Psoas muscle (tissue), 8 donors: ENCODE measurements at places on chromosomes 4 and X. TPM values are rescaled to one million over a fixed set of nuclear protein-coding genes. Genes with fewer than 3 reads are reported as not detected.

Gene SLC16A2
- total RNA-seq = 6.3 TPM

Gene CLIC2
- 6.2 TPM for total RNA-seq

Gene SH3D19
- 31.1 TPM for total RNA-seq

Gene TMEM47
- 17.3 TPM for total RNA-seq

DNA sequence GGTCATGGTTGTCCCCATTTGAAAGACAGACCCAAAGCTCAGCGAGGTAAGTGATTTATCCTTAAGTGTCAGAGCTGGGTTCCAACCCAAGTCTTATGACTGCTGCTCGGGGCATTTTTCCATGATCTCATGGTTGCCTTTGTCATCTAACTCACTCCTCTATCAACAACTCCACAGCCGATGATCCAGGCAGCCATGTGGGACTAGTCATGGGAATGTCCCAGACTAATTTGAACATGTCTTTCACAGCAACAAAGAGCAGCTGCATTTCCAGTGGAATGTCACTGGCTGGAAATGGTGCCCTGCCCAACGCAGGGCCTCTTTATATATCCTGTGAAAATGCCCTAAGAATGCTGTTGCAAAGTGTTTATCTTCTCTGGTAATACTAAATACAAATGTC lies 284.8 kb upstream of the PPARGC1A start:
- no peak for DNase-seq

GRCh38 chrX:131675596-131676194 lies 131.8 kb downstream of the OR13H1 start:
- no peak for DNase-seq

DNA sequence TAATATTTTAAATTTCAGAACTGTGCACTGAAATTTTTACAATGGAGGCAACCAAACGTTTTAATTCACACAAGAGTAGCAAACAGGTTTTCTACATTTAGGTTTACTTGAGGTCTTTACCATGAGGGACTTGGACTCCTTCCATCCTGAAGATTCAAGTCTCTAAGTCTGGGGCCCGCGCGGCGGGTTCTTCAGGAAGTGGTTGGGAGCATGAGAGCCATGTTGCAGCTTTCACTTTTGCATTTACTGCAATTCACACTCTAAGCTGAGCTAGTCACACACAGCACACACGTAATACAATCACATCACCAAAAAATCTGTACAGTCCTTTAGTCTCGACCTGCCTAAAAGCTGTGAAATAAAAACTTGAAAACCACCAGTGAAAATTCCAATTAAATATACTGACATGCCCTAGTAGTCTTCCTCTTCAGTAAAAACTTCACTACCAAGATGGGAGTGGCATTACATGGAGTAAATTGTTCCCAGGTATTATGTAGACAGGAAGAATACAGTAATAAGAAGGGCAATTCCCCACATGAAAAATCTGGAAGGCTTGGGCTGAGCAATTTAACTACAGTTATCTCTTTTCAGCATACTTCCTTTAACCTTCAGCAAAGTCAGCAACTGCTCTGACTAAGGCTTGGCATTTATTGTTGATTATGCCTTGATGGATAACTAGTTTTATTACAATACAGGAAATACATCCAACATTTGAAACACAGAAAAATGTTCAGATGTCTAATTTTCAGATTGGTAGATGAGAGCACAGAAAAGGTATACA lies 571.1 kb upstream of the DIPK2B start:
- no peak for DNase-seq

- DNase-seq = no peak
Observed at GRCh38 chr4:169154121-169154520, 116.6 kb downstream of the SH3RF1 start.

DNA sequence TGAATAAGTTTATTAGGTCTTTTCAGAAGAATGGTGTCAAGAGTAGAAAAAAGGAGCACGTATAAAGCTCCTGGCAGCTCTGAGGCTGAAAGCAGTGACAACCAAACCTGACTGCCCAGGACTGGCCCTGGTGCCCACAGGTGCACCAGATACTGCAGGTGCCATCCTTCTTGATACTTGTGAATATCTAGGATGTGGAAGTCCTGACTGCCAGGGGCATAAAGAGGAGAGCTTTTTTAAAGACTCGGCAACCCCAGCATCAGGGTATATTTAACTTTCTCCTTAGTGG lies 60.7 kb downstream of the TMEM150C start:
- no peak for DNase-seq

DNA sequence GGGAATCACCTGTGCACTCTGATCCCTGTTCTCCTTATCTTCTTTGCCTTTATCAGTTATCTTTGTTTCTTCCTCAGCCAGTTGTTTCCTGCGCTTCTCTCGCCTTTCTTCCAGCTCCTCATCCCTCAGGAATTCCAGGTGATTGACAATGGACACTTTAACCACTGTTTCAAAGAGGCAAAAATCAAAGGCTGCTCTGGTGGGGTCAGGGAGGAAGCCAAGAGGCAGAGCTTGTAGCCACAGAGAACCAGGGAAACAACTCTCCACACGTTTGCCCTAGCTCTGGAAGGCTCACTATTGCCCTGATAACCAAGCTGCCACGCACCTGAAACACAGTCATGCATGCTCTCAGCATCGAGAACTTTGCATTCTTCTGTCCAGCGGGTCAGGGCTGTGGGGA lies 124.5 kb upstream of the HSD17B10 start:
- no peak for DNase-seq

- DNase-seq = no peak
Observed at GRCh38 chr4:47386146-47386545, 77.4 kb downstream of the COMMD8 start.
